ENCODE measurements at places on chromosomes 2 and 18. TPM values are rescaled to one million over a fixed set of nuclear protein-coding genes. Genes with fewer than 3 reads are reported as not detected.

PECR gene
- polyA plus RNA-seq, result 5.1 TPM

GRCh38 chr2:15224641-15225040, 336.5 kb downstream of the NBAS start:
- no peak for DNase-seq

DNA sequence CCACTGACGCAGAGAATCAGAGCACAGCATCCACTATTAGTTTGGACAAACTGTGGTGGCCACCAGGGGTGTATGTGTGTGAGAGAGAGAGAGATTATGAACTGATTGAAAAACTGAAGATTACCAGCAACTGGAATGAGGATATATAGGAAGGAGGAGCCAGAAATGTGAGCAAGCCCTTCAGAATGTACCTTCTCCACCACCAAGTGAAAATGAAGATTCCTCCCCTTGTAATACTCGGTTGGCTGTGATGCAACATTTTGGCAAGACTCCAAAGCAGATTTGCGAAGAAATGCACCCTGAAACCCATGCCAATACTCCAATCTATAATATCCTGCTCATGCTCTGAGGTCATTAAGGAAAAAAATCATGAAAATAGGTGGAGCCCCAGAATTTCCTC, 121.2 kb upstream of the SLC35G4 start:
- DNase-seq, result no peak

TMEM150A gene
- polyA plus RNA-seq, result 14.8 TPM

PCARE gene
- not detected for polyA plus RNA-seq

- DNase-seq, result no peak
These were observed 118.8 kb downstream of the ZBTB7C start for GRCh38 chr18:48290162-48290926.

DNA sequence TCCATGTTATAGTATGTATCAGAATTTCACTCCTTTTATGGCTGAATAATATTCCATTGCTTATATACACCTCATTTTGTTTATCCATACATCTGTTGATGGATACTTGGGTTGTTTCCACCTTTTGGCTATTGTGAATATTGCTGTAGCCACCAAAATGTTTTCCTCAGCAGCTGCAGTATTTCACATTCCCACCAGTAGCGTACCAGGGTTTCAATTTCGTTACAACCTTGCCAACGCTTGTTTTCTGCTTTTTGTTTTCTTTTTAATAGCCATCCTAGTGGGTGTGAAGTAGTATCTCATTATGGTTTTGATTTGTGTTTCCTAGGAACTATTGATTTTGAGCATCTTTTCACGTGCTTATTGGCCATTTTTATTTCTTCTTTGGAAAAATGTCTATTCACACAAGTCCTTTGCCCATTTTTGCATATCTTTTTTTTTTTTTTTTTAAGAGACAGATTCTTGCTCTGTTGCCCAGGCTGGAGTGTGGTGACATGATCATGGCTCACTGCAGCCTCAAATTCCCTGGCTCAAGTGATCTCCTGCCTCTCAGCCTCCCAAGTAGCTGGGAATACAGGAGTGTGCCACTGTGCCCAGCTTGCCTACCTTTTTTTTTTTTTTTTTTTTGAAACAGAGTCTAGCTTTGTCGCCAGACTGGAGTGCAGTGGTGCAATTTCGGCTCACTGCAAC, 14.2 kb downstream of the UBXN2A start:
- DNase-seq, result no peak

GRCh38 chr2:63598981-63599380, 10.2 kb downstream of the MDH1 start:
- no peak for DNase-seq

TXNDC2 gene
- polyA plus RNA-seq, result 0.03 TPM

DNA sequence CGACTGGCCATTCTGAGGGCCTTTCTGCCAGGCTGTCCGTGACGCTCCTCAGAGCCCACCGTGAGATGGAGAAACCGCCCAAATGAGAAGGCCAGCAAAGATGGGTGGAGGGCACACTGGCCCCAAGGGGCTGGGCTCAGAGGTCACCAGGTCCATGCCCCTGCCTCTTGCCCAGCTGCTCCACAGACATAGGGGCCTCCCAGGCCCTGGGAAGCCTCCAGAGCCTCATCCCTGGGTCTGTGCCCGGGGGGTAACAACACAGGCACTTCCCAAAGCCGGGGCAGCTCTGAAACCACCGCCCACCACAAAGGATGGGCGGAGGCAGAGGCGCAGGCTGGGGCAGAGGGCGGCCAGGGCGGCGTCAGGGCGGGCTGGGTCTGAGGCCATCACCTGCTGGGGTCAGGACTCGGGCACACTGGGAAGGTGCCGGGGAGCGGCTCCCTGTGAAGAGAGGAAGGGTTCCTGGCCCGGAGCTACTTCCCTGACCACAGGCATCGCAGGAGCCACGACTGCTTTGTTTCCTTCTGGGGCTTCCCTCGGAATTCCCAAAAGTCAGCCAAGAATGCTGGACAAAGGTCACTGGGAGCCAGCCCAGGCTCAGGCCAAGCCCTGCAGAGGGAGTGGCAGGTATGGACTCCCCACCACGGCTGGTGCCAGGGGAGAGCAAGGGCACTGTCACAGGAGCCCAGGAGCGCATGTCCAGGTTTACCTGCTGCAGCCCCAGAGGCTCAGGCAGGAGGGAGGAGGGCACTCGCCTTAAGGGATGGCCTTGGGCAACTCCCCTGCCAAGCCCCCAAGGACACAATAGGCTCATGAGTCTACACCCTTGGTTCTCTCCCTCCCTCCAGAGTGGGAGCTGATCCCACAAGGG, 9.4 kb downstream of the CYP26B1 start:
- DNase-seq, result peak; percentile 75

DNA sequence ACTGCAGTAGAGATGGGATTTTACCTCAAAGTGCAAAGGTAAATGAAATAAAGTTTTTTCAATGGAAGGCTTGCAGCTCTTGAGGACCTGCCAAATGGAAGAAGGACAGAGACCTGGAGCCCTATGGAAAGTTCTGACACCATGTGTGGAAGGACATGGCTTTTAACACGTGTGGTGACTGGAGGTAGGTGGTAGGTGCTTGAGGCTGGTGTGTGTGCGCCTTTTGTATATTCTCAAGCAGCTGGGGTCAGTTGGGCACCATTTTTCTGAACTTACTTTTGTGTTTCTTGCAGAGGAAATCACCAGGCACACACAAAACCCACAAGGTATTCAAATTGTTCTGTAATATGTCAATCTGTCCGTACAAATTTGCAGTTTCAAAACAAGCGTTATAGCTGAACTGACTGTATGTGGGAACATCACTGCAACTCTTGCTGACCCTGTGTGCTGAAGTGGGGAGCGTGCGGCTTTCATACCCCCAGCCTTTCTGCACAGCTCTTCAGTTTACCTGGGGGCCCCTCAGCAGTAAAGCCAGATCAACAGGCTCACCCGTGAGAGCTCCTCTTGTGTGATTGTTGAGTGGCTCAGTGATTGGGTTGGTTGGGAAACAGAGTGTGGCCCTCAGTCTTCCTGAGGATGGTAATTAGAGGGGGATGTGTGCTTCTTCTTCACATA, 363 bp downstream of the GREB1 start:
- no peak for DNase-seq

- no peak for DNase-seq
These were observed 3.0 kb downstream of the BOLL start for GRCh38 chr2:197782126-197782525.

DNA sequence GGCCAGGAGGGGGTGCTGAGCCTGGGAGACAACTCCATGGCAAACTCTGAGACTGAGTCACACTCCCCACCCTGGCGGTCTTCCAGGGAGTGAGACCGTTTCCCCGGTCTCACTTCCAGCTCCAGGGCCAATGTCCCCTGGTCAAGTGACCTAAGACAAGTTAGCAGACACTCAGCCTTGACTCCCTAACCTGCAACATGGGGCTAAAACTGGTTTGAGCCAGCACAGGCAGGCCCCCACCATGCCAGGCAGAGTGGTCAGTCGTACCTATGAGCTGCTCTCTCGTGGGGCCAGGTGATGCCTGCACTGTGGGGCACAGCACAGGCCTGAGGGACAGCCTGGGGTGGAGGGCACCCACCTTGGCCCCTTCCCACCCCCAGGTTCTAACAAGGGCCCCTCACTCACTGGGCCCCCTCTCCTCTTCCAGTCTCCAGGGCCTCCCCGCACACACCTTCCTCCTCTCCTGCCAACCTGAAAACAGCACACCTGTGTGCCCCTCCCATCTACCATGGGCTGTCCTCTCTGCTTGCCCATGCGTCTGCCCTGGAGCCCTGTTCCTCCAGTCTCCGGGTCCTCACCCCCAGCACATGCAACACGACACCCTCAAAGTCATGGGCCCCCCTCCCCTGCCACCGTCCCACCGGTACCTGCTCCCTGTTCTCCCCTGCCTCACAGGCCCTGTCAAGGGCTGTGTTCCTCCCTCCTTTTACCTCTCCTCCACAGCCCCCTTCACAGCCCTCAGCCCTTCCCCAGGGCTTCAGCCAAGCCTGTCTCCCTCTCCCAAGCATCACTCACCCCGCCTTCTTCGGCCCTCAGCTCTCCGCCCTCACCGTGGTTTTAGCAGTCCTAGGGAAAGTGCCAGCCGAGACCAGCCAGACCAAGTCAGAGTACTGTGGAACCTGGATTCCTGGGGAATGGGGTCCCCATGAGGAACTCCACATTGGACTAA, 1.6 kb downstream of the GPR17 start:
- DNase-seq, result peak; percentile 72

DNA sequence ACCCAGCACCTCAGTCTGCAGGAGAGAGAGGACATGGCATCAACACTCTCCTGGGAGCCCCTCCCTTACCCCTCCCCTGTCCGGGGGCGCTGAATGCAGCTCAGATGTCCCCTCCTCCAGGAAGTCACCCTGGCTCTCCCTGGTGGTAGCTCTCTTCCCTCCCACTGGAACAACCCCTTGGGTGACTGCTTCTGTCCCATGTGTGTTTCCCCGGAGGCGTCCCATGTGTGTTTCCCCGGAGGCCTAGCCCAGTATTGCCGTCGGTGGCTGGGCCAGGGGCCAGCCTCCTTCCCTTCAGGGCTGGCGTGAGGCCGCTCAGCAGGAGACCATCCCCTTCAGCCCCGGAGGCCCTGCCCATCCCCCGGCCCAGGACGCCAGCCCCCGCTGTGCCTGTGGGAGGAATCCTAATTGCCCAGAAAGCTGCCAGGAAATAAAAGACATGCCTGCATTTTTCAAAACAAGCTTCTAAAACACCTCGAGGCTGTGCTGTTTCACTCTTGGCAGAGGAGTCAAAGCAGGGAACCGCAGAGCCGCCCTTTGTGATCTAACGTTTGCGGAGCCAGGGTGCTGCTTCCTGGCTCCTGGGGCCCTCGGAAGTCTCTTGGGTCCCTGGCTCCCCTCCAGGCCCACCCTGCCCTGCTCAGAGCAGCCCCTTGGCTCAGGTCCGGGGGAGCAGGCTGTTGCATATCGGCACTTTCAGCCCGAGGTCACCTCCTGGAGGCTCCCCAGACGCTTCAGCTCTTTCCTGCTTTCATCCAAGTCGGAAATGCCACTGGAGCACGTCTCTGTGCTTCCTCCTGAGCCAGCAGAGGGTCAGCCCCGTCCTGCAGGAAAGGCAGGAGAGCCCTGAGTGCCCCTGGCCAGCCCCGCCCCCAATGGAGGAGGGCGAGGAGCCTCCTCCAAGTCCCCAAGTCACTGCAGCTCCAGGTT, 11.4 kb downstream of the SNED1 start:
- peak; percentile 80 for DNase-seq
